Stimulated activated CD8-positive, alpha-beta memory T cell treated with anti-CD3 and anti-CD28 coated beads, Interleukin-4, amount 100 ng/mL, for 48 hours (primary cell): ENCODE measurements at places on chromosomes 13 and 19.

DNA sequence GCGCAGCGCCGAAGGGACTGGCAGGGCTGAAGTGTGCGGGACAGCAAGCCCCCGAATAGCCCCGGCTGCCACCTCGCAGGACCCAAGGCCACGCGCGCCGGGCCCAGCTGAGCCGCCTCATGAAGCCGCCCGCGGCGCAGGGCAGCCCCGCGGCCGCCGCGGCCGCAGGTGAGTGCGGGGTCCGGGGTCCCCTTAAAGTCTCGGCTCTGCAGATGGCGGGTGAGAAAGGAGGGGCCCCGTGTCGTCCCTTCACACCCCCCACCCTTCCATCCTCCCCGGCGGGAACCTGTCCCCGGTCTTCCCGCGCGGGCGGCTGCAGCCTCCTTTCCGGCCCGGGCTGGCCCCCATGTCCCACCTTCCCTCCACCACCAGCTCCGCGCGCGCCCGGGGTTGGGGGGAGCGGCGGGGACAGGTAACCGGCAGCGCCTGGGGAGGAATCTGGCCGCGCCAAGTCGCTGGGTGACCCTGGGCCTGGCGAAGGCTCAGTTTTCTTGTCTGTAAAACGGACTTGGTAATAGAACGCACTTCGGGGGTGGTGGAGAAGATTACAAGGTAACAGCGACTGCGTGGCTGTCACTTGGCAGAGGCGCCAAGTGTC lies 338 bp downstream of the RGCC start:
- peak; percentile 57 for DNase-seq

- DNase-seq = no peak
These were observed 10.7 kb downstream of the ERCC5 start for GRCh38 chr13:102856557-102856956.

- DNase-seq = no peak
These were observed 1.9 kb upstream of the CRX start for GRCh38 chr19:47819858-47820257.

DNA sequence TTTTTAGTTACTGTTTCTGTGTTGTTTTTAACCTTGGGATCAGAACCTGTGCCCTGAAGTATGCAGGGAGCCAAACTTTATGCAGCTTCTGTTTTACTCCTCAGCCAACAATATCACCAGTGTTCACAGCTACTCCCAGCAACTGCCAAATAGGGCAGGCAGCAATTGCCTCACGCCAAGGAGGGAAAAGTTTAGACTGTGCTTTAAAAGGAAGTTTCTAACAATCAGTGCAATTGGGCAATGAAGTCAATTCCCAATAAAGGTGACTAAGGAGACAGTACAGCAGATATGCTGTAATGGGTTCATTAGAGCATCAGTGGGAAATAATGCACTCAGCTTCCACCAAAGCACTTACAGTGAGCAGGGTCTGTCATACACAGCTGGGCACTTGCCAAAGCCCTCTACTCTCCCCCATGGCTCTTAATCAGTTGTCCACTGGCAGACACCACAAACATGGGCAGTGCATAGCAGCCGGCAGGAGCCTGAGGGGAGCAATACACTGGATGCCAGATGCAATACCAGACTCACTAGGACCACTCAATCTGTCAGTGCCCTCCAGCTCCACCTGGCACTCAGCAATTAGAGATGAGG lies 19.3 kb downstream of the ENOX1 start:
- no peak for DNase-seq

GRCh38 chr13:30042272-30042671 lies 191.9 kb upstream of the UBL3 start:
- DNase-seq = no peak

GRCh38 chr13:30610311-30610710 lies 7.4 kb upstream of the USPL1 start:
- no peak for DNase-seq

GRCh38 chr13:30580852-30581502 lies 36.7 kb upstream of the USPL1 start:
- DNase-seq = no peak

GRCh38 chr13:89199138-89199537 lies 1528.0 kb downstream of the SLITRK5 start:
- DNase-seq = no peak

DNA sequence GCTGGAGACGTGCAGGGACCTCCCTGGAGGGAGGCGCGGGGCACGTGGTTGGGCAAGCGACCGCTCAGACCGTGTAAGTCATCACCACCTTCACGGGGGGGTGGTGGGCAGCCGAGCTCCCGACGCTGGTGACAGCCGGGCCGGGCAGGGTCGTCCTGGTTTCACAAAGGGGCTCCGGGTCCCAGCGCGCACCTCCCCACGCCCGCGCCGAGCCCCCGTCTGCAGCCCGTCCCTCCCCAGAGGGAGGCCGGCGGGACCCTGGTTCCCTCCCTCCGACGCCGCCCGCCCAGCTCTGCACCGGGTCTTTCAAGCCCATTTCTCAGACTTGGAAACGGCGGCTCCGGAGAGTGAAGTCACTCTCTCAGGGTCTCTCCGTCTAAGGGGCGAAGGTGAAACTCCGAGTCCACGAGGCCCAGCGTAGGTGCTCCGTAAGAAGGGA lies 729 bp upstream of the ARID3A start:
- peak; percentile 65 for DNase-seq

DNA sequence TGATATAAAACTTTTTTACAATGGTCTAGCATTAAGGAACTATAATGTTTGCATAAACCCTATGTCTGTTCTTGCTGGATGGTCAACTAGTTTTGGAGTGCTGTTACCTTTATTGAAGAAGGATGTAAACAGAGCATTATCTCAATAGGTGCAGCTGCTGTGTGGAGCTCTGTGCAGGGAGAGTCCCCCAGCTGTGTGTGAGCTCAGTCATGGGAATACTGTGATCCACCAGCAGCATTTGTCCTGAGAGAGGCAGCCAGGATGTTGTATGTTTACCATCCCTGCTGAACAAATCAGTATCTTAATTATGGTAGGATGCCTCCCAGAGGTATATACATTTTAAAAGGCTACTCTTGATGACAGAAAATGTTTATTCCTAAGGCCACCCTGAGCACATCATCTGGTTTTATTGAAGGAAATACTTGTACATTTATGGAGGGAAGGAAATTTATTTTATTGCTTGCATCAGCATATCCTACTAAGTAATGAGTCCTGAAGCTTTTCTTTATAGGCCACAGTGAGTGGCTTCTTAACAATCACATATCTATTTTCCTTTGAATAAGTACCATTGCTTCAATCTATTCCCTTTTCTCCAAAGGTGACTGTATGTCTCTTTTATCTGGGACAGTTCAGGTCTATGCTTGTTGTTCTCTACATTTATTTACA lies 11.7 kb downstream of the RAP2A start:
- no peak for DNase-seq
